MCF 10A (cell line): ENCODE measurements at places on chromosomes 6 and 20.

DNA sequence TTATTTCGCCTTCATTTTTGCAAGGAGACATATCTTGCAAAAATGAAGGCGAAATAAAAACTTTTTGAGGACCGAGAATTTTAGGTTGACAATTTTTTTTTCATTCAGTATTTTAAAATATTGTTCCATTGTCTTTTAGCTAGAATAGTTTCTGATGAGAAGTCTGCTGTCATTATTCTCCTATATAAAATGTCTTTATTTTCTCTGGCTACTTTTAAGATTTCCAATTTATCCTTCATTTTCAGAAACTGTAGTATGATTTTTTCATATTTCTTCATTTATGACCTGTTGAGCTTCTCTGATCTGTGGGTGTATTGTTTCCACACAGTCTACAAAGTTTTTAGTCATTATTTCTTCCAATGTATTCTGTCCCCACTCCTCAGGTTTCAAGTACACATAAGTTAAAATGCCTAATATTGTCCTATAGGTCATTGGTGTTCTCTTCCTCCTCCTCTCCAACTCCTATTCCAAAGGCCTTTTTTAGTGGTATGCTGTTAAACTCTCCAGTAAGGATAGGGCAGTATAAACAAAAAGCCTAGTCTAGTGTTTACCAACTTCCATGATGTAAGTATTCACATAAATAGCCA lies 15.7 kb downstream of the AHI1 start:
- DNase-seq = no peak

- peak; percentile 5 for DNase-seq
These were observed 35.0 kb downstream of the BTBD9 start for GRCh38 chr6:38604700-38605099.

DNA sequence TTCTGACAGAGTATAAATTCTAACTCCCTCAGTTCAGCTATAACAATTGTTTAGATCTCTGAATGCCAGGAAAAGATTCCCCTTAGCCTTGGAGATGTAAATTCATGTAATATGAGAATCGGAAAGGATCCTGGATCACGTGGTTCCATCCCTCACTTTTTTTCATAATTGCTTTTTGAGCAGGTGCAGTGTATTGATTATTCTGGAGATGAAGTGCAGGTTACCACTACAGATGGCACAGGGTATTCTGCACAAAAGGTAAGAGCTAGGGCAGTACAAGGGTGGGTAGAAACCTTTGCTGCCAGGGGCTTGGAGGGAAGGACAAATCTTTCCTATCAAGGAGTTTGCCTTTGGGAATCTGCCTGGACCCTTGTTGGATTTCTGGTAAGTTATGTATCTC lies 52.7 kb downstream of the KDM1B start:
- no peak for DNase-seq

DNA sequence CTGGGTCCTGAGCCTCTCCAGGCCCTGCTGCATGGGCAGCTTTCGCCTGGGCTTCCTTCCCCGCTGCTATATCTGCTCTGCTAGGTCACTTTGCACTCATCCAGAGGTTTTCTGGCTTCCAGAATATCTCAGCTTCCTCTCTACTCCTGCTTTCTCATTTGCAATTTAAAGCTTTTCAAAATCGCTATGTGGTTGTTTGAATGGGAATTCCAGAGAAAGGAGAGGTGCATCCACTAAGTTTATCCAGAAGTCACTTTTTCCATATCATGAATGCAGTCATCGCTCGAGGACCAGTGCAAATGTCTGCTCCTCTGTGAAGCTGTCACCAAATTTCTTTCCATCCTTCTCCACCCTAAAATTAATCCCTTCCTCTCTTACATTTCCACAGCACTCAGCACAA lies 61.2 kb downstream of the SOD2 start:
- DNase-seq = no peak

- no peak for DNase-seq
These were observed 44.2 kb upstream of the TOX2 start for GRCh38 chr20:43870484-43870883.

DNA sequence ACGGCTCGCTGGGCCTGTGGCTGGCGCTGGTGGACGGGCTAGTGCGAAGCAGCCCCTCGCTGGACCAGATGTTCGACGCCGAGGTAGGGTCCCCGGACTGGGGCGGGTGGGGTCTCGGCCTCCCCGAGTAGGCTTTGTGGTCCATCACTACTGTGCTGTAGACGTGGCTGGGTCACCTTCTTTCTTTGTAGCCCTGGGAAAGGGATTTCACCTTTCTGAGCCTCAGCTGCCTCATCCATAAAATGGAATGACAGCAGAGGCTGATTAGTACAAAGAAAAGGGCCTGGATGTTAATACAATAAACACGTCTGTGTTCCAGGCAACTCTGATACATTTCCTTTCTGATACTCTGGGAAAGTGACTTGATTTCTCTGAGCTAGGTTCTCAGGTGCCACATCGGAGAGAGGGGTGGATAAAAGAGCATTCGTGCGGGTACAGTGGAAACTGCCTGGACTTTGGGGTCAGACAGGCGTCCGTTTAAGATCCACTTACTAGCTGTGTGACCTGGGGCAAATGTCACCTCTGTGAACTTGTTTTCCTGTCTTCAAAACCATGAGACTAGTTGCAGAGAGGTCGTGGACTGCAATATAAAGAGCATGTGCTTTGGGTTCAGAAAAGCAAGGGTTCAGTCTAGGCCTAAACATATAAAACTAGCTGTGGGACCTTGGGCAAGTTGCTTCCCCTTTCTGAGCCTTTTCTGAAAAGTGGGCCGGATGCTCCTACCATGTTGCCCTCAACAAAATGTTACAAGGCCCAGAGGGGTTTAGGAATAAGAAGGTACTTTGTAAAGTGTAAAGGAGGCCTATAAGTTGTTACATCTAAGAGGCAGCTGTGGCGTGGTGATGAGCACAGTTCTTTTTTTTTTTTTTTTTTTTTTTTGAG lies 896 bp downstream of the SYS1 start:
- DNase-seq = no peak

DNA sequence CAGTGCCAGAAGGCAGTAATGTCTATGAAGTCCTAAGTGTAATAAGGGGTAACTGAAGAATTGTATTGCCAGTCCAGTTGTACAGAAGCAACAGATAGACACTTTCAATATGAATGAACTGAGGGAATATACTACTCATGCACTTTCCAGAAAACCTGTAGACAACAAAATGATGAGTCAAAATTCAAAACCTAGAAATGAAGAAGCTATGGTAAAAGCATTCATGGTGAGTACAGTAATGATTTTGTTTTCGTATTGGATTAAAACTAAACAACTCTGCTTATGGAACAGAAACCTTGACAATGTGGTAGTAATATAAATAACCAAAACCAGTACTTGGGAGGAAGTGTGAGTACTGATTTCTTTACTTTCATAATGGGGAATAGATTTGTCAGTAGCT lies 35.0 kb downstream of the ARMC2 start:
- no peak for DNase-seq

DNA sequence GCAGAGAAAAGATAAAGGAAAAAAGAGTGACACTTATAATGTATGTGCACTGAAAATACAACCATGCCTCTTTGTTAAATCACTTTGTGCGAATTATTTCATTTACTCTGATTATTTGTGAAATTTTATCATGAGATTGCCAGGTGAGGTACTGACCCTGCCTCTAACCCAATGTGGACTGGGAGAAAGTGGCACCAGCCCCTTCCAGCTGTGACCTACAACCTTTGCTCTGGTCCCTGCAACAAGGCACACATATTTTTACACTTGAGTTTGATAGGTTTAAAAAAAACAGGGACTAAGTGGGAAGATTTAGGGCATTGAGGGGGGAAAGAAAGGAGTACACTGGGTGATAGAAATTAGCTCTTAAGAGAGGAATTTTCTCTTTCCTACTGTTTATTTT lies 80.3 kb upstream of the ISM1 start:
- DNase-seq = no peak

DNA sequence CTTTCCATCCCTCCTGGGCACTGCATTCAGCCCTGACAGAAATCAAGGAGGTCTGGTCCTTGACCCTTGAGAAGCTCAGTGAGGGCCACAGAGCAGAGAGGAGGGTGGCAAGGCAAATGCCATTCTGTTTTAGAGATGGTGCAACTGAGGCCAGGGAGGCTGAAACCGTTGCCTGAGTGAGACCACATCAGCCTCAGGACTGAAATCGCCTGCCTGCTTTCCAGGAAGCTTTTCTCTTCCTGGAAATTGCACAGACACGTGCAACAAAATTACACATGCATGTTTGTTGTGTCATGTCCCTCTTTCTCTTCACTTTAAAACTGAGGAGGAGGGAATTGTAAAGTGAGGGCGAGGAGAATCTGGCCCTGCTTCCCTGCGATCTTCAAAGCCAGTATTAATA lies 113.7 kb upstream of the PDE10A start:
- no peak for DNase-seq

GRCh38 chr20:2688041-2688591 lies 4.5 kb upstream of the EBF4 start:
- DNase-seq = no peak

- DNase-seq = no peak
These were observed 2.9 kb downstream of the HLA-DMA start for GRCh38 chr6:32950010-32950409.

GRCh38 chr20:17570347-17571152 lies 675 bp downstream of the DSTN start:
- DNase-seq = peak; percentile 55

GRCh38 chr6:151385177-151385576 lies 6.2 kb downstream of the ZBTB2 start:
- no peak for DNase-seq

GRCh38 chr6:29792123-29793035 lies 35.2 kb upstream of the HLA-G start:
- DNase-seq = peak; percentile 30

DNA sequence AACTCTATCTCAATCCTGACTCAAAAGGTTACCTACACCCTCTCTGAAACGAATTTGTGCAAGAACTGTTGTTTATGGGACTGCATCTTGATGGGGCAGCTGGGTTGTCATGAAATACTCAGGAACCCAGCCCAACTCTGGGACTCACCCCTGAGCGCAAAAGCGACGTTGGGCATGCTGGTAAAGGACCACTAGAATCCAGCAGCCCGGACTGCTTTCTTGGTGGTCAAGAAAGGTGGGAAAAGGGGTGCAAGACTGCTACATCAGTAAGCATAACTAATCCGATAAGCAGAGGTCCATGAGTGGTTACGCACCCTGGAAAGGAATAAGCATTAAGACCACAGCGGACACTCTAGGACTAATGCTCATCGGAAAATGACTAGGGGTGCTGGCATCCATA lies 6.3 kb upstream of the PRR18 start:
- DNase-seq = no peak

DNA sequence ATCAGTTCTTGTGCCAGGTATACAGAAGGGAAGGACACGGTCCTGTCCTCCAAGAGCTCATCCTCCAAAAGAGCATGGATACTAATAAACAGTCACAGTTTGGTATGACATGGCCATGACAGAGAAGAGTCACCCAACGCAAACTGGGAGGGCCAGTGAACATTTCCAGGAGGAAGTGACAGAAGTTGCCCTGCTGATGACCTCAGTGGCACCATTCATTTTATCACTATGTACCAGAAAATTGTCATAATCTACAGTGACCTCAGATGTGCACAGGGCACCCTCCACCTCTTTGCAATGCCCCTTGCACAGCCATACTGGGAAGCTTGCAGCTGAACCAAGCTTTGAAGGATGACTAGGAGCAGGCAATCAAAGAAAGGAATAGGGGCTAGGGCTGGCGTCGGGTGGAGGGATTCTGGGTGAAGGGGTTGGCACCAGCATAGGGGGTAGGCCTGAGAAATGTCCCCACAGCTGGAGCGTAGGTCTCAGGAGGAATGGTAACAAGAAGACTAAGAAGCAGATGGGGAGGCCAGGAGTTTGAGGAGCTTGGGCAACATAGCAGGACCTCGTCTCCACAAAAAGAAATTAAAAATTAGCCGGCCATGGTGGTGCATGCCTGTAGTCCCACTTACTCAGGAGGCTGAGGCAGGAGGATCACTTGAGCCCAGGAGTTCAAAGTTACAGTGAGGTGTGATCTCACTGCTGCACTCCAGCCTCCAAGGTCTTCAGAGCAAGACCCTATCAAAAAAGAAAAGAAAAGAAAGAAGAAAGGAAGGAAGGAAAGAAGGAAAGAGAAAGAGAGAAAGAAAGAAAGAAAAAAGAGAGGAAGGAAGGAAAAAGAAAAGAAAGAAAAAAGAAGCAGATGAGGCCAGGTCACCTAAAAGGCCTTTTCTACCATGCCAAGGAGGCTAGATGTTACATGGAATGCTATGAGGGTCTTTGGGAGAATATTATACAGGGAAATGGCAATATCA lies 65.3 kb upstream of the SNX9 start:
- DNase-seq = no peak

DNA sequence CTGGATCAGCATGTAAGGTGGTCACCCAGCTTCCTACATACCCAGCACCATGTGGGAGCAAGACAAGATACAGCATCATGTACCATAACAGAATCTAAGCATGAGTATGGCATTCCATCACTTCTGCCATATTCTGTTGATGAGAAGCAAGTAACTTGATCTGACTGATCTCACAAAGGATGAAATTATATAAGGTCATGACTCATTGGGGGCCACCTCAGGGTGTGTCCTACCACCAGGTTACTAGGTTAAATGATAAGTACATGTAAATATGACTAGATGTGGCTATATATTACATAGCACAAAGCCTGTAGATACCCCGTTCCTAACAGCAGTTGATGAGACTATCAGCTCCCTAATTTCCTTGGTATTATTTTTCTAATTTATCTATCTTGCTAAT lies 213.1 kb downstream of the DOK5 start:
- no peak for DNase-seq

DNA sequence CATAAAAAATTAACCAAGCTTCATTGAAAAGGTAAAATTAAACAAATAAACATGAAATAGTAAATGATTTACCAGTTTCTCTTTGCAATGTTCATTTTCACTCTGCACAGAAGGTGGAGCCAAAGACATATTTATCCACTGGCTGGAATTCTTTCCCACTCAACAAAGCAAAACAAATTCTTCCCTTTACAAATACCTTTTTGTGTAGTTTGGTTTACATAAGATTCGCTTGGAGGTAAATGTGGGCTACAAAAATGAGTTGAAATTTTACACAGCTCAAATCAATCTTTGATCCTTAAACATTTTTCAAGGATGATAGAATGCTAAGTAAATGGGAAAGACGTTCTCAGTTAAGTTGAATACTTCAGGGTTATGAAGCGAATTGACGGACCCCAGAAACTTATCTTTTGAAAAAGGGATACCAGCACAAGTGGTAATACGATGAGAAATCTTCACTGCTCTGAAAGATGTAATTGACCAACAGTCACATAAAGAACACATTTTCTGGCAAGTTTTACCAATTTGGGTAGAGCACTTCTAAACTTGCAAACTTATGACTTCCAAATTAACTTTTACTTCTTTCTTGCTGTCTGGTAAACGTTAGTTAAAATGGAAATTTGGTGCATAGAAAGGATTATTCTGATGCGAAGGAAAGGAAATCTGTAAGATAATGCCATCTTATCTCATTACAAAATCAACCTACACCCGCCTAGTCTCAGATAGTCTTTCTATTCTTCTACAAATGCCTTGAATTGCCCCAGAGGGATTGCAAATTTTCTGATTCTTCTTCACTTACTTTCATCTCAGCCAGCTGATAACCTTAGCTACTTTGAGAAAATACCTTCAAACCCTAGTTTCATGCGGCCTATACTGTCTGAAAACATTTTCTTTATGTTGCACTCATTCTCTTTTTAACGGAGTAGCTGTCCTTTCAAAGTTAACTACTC lies 4.7 kb upstream of the GJA1 start:
- peak; percentile 57 for DNase-seq
